CD4-positive, alpha-beta T cell treated with Interleukin-4 for 4 hours (primary cell): ENCODE measurements at places on chromosomes 12 and 14.

DNA sequence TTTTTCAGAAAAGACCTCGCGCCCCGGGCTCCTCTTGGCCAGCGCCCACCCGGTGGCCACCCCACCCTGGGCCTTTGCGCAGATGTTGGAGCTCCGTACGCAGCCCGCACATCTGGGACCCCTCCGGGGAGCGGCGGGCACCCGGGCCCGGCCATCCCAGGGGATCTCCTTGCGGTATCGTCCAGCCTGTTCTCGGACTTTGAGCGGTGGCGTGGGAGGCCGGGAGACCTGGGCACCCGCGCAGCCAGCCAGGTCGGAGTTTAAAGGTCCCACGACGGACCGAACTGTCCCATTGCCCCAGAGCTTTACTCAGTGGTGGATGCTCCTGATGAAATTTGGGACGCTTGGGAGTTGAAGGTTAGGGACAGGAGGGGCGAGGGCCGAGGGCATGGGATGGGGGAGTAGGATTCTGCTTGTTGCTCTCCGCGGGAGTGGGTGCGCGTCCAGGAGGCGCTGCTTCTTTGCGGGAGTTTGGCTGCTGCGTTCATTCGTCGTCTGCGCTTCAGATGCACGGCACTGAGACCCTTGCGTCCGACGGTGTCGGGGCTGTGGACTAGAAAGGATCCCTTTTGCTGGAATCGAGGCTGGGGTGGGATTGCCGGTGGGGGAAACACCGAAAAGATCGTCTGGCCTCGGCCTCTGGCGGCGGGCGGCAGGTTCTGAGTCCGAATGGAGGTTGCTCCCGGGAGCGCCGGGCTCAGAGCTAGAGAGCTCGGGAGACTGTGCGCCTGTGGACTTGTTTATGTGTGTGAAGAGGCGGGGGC lies 1.4 kb downstream of the NTF3 start:
- no peak for DNase-seq

- no peak for DNase-seq
Observed at GRCh38 chr12:45581112-45581511, 148.4 kb upstream of the ARID2 start.

GRCh38 chr14:60753264-60754119 lies 18.9 kb downstream of the MNAT1 start:
- peak; percentile 71 for DNase-seq

DNA sequence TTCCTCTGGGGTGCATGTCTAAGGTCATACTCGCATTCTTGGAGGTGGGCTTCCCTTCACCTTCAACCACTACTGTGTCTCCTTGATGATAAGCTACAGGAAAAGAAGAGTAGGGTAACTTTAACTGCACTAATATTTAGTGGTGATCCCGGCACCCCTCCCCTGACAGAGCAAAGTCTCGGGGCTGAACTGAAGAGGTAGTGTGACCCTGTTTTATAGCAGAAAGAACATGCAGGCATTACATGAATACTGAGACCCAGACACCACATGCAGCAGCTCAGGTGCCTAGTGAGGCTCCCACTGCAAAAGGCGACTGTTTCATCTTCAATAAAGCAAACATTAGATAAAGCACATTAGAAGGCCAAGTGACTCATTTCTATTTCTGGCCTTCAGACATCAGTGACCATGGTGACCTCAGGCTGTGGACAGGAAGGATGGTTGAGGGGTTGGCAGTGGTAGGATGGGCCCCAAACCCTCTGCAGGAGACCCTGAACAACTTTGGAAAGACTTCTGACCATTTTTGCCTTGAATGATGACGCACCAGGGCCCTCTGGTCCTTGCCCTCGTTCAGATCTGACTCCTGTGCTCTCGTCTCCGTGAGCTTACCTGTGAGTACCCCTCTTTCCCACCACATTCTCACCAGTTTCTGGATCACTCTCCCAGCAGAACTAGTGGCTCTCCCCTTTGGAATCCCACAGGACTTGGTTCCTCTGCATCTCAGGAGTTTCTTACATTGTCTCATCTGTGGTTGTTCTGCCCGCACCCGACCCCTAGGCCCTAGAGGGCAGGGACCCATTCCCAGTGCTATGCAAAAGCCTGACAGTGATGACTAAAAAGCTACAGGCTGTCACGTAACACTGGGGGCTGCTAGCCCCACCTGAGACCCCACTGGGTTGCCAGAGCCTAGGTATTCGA lies 23.8 kb upstream of the JPH4 start:
- DNase-seq, result no peak

GRCh38 chr14:24368212-24368561 lies 203 bp downstream of the NFATC4 start:
- DNase-seq, result no peak

DNA sequence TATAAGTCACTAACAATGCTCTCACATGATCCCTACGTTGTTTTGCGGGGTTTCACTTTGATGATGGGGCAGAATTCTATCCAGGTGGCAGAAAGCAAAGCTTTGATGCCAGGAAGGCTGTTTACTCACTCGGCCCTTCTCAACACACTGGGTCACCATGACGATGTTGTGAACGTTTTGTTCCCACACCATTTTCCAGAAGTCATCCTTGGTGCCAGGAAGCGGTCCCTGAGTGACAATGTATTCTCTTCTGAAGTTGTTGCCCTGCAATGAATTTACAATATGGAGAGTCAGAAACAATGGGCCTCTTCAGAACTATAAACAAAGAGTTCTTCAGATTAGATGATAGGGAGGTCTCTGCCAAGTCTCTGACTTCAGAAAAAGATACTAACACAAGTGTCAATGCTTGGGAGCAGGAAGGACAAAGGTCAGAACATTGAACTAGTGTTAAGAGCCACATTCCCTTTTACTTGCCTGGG lies 101.3 kb downstream of the PTPRB start:
- DNase-seq, result no peak

- no peak for DNase-seq
Observed at GRCh38 chr14:105848570-105848969, 322.2 kb downstream of the TMEM121 start.

- no peak for DNase-seq
Observed at GRCh38 chr12:121845701-121846100, 13.0 kb downstream of the HPD start.

DNA sequence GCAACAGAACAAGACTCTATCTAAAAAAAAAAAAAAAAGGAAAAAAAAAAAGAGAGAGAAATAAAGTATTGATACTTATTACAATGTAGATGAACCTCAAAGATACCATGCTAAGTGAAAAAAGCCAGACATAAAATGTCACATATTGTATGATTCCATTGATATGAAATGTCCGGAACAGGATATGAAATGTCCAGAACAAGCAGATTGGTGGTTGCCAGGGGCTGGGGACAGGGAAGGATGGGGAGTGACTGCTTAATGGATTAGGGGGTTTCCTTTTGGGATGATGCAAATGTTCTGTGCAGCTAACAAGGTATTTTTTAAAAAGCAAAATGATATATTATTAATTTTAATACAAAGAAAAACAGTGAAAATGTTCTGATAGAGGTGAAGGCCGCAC lies 5.0 kb downstream of the HVCN1 start:
- DNase-seq, result no peak

GRCh38 chr12:17333287-17333686 lies 727.3 kb upstream of the LMO3 start:
- no peak for DNase-seq

- DNase-seq, result no peak
Observed at GRCh38 chr12:31245822-31246469, 80.0 kb downstream of the SINHCAF start.

- DNase-seq, result no peak
Observed at GRCh38 chr12:92561543-92561899, 141.3 kb upstream of the PLEKHG7 start.

- no peak for DNase-seq
Observed at GRCh38 chr12:3489057-3489456, 1.9 kb upstream of the PRMT8 start.

DNA sequence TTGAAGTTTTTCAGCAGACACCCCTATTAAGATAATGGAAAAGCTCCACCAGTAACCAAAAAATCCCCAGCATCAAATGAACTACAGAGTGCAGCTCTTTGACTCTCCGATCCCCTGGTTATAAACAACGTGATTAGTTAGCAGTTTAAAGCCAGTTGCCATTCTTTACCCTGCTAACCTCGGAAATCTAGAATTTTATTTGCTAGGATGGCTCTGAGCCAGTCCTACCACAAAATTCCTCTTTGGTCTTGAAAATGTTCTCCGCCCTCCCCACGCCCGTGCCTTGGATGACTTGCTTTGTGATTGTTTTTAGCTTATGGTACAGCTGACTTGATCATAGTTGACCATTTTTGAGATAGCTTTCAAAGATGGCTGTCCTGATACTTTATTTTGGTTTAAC lies 1.2 kb downstream of the KLHDC2 start:
- DNase-seq, result no peak

- no peak for DNase-seq
Observed at GRCh38 chr12:128789356-128789929, 34.3 kb downstream of the SLC15A4 start.

GRCh38 chr14:70622111-70622712 lies 19.5 kb upstream of the TTC9 start:
- DNase-seq, result peak; percentile 68

DNA sequence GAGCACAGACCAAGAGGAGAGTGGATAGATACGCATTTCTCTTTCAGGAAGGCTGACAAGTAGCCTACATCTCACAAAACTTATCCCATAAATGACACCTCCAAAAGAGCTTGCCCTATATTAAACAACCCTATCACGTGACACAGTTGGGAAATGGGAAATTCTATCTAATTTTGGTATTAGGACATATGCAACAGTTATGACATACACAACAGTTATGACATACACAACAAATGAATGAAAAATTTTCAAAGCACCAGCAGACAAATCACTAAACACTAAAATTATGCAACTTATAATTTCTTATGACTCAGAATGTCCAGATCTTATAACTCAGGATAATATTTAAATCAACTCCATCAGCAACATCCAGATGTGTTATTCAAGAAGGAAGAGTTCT lies 54.1 kb downstream of the DUSP16 start:
- no peak for DNase-seq

DNA sequence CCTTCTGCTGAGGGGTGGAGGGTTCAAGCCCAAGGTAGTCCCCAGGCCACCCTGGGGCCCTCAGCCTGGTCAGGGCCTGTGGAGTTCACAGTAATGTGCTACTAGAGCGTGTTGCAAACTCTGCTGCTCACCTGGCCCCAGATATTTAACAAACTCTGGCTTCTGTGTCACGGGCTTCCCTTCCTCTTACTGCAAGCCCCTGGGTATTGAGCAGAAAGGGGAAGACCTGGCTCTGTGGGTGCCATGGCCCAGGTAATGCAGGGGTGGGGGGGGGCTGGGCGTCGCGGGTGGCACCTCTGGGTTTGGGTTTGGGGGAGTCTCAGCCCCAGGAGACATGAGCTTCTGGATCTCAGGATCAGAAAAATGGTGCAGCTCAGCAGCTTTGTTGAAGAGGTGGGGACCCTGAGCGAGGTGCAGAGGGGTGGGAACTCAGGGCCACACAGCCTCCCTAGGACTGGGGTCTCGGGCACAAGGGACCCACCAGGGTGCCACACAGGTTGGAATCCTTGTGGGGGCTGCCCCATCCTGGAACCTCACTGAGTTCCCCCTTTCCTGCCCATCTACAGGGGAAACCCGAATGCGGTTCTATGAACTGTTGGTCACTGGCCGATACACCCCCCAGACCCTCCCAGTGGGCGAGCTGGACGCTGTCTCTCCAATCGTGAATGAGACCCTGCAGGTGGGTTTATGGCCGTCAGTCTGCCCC lies 4.0 kb downstream of the SETD1B start:
- DNase-seq, result no peak

- DNase-seq, result peak; percentile 85
Observed at GRCh38 chr12:57740656-57741412, 2.3 kb upstream of the AGAP2 start.

- no peak for DNase-seq
Observed at GRCh38 chr14:101369194-101369915, 191.9 kb upstream of the DIO3 start.

GRCh38 chr14:104688505-104689108 lies 811 bp upstream of the INF2 start:
- DNase-seq, result no peak

DNA sequence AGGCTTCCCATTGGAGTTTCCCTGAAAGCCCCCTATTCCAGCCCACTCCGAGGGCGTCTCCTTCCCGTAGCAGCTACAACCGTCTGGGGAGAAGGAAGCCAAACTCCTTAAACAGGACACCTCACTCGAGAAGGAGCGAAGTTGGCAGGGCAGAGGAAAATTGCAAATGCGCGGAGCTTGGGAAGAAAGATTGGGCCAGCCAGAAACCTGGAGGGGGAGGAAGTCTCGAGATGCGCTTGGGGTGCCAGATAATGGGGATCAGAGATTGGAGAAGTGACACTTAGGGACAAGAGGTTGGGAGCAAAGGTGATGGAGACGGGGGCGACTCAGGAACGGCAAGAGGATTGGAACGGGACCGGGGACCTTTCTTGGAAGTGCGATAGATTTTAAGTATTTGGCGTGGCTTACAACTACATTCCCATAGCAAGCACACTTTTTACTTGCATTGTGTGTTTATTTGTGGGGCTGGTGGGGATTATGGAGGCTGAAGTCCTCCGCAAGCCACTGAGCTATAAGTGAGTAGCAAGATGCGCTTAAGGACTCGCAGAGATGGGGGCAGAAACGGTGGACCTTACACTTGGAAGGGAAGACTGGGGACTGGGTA lies 926 bp downstream of the HRK start:
- no peak for DNase-seq

GRCh38 chr14:95458459-95458858 lies 58.0 kb downstream of the SYNE3 start:
- DNase-seq, result no peak

DNA sequence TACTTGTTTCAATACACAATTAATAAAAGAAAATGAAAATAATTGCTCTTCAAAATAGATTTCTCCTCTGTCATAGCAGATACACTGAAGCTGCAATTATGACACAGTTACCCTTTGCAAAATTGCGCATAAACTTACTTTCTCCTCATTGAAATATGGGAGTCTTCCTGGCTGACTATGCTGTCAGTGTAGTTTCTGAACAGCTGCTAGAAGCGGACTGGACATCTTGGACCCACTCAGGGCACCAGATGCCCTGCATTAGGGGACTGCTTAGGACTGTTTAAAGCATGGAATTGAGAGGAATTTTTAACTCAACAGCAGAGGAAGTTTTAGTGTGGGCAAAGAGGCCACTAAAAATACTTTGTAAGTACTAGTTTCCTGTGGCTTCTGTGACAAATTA lies 454.9 kb downstream of the ATP23 start:
- DNase-seq, result no peak

DNA sequence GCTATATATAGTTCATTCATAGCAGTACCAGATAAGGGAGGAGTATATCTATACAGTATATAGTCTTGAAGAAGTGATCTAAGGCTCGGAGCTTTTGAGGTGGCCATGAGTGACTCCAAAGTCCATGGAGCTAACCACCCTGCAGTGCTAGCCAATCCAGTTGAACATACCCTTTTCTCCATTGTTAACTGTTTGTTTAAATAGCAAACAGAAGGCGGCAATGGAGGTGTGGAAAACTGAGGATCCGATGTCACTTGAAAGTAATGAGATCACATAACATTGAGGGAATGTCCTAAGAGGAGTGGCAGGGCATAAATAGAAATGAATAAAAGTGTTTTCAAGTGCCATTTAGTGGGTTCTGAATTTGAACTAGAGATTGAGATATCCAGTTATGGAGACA lies 12.4 kb upstream of the SNAPC1 start:
- DNase-seq, result no peak

GRCh38 chr12:88435334-88436076 lies 144.8 kb downstream of the KITLG start:
- no peak for DNase-seq
